ENCODE measurements at places on chromosomes 16 and 17.

GRCh38 chr17:81566461-81567126, 14.4 kb upstream of the FAAP100 start:
- no peak for DNase-seq

DNA sequence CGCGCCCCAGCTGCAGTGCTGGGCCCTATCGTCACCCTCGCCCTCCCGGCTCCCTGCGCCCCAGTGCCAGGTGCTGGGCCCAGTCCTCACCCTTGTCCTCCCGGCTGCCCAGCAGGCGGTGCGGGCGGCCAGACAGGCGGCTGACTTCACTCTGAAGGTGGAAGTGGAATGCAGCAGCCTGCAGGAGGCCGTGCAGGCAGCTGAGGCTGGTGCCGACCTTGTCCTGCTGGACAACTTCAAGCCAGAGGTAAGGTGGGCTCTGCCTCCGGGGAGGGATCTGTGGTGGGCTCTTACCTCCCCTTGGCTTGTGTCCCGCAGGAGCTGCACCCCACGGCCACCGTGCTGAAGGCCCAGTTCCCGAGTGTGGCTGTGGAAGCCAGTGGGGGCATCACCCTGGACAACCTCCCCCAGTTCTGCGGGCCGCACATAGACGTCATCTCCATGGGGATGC, 17.9 kb downstream of the QPRT start:
- no peak for DNase-seq

DNA sequence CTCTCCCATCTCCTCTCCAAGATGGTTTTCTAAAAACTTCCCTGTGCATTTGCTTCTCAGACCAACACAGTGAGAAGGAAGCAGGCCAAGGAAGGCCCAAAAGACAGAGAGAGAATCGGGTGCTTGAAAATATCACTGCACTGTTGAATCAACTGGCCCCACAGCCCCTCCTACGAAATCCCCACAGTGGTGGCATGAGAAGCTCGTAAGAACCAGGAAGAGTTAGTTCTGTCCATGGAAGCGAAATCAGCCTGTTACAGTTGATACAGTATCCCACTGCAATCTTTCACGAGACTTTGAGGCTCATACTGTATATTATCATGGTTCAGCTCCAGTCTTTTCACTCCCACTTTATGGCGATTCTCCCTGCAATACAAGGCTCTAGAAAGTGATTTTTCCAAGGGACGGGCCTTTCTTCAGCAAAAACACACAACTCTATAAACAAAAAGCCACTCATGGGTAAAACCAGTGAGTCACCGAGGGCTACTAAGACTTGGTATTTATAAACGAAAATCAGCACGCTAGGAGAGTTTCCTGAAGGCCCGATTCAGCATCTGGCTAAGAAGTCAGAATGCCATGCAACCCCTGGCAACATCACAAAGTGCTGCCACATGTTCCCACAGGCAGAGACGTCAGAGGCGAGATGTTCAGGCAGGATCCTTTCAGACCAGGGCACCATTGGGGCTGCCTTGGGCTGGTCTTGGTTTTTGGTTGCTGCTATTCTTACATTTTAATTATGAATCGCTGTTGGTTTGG, 185.7 kb downstream of the IRX5 start:
- no peak for DNase-seq

DNA sequence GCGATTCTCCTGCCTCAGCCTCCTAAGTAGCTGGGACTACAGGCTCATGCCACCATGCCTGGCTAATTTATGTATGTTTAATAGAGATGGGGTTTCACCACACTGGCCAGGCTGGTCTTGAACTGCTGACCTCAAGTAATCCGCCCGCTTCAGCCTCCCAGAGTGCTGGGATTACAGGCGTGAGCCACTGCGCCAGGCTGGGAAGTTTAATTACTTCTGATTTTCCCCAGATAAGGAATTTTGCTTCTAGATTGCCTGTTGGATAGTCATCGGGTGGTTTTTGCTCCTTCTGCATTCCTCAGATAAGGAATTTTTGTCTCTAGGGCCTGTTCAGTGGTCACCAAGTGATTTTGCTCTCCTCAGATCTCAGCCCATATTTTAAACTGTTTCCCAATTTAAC, 112.5 kb downstream of the MAP2K4 start:
- DNase-seq, result no peak

GRCh38 chr17:77145612-77146245, 5.0 kb downstream of the SEC14L1 start:
- no peak for DNase-seq

- DNase-seq, result no peak
These were observed 10.7 kb upstream of the ZNF423 start for GRCh38 chr16:49866595-49867071.

DNA sequence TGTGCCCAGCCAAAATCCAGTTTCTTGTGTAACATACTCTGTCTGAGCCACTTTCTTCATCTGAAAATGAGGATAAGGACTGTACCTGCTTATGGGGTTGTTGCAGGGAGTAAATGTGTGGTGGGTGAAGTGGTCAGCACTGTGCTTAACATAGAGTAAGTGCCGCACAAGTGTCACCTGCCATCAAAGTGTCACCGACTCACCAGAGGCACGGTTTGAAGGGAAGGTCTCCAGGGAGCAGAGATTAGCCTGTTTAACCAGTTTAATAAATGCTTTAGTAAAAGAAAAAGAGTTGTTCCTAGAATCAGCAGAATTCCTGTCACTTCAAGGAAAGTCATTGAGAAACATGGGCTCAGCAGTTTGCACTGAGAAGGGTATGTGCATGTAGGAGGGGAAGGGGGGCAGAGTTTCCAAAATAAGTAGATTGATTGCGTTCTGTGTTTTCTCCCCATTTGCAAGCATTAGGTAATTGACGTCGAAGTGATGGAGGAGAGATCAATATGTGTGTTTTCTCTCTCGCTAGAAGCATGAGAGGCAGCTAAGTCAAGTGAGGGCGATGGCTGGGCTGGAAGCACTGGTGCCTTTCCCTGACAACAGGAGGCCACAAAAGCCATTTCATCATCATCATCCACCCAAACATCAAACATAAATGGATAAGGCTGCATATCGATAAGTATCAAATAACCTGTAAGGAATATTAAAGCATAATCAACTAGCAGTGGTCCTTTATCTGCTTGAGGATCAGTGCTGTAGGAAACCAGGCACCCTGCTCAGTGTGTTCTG, 19.1 kb downstream of the FAM20A start:
- no peak for DNase-seq

- no peak for DNase-seq
These were observed 43.9 kb upstream of the ZC3H18 start for GRCh38 chr16:88526008-88526905.

Data from stimulated activated CD4-positive, alpha-beta T cell treated with anti-CD3 and anti-CD28 coated beads, Interleukin-12 subunit alpha, Interleukin-12 subunit beta, amount 100 ng/mL, for 24 hours (primary cell).